Heart left ventricle (tissue), 16 donors: ENCODE measurements at places on chromosomes 16 and 17. TPM values are rescaled to one million over a fixed set of nuclear protein-coding genes. Genes with fewer than 3 reads are reported as not detected.

Gene HES7
- not detected for total RNA-seq

Gene KRTAP1-5
- total RNA-seq: not detected

Gene KRTAP4-5
- total RNA-seq: not detected

Gene KRTAP2-1
- not detected for total RNA-seq

Gene ABCA9
- total RNA-seq: 15.1 TPM

Gene SMPD3
- not detected for total RNA-seq

Gene RFWD3
- 3.9 TPM for total RNA-seq

Gene CORO7
- total RNA-seq: 39.7 TPM

Gene DRC7
- not detected for total RNA-seq

Gene SLC47A1
- 8.4 TPM for total RNA-seq

DNA sequence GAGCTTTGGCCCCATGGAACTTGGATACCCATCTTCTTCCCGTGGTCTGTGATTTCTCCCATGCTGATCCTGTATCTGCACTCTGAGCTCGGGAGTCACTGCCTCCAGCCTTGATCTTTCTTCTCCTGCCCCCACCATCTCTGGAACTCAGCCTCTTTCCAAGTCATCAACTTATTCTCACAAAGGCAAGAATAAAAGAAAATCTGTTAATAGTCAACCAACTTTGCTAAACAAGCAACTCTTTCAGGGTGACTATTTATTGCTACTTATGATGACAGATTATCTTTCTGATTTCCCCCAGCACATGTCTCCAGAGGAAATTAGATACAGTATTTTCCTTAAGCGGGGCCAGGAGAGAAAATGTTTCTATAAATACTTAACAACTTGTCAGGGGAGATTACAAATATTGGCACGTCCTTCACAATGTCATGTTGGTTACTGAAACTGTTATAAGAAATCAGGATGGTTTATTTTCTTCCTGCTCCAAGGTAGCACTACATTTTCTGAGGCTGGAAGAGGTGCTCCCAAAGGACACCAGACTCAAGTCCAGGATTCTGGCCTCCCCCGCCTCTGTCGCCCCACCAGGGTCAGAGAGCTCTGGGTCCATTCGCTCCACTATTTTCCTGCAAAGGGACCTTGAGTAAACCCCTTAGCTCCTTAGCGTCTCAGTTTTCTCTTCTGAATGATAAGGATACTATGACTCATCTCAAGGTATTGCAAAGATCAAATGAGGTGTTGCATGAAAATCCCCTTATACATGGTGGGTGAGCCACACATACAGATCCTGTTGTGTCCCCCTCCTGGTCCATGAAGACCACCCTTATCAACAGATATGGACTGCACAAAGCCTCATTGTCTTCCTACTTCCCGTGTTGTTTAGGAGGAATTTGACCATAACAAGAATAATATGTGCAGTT, 205.2 kb upstream of the WSCD1 start:
- no peak for DNase-seq

DNA sequence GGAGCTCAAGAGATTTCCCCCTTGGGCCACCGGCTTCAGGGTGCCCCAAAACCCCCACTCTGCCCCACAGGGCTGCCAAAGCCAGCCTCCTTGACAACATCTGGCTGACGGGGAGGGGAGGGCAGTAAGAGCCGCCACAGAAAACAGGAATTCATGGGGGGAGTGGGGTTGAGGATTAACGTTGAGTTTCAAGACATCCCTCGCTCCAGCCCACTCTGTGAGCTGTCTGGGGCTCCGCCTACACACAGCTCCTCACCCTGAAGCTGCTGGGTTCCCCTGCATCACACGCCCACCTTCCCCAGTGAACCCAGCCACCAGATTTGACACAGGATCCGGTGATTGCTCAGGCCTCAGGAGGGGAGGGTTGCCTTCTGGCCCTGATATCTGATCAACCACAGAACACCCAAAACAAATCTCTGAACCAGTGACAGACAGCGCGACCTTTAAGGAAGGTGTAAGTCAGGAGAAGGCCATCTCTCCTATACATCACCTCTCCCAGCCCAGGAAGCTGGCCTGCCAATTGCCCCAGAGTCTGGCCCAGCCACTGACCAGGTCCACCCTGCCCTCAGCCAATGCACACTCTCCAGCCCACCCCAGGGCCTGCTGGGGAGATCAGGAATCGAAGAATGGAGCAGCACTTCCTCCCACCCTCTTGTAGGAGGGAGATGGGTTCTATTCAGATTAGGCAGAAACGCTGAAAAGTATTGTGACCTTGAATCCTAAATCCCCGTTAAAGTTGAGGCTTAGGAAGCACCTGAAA, 132.1 kb downstream of the CLEC16A start:
- DNase-seq: no peak

DNA sequence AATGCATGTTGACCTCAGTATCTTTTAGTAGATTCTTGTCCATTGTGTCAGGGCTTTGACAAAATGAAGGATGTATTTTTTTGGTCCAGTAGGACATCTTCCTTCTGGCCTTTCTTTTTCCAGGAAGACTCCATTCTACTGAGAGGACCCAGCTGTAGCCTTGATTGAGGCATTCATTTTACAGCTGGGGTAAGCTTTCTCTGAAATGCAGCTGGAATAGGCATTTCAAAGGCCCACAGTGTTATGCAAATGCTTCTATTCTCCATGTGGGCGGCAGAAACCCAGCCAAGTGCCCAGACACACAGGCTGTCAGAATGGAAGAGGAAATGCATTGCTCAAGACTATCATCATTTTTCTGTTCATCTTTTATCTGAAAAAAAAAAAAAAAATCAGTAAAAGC, 629.0 kb upstream of the CDH8 start:
- no peak for DNase-seq

GRCh38 chr17:72953621-72954020, 138.9 kb downstream of the SLC39A11 start:
- DNase-seq: no peak

- DNase-seq: no peak
Observed at GRCh38 chr17:38450557-38451029, 22.3 kb downstream of the ARHGAP23 start.

DNA sequence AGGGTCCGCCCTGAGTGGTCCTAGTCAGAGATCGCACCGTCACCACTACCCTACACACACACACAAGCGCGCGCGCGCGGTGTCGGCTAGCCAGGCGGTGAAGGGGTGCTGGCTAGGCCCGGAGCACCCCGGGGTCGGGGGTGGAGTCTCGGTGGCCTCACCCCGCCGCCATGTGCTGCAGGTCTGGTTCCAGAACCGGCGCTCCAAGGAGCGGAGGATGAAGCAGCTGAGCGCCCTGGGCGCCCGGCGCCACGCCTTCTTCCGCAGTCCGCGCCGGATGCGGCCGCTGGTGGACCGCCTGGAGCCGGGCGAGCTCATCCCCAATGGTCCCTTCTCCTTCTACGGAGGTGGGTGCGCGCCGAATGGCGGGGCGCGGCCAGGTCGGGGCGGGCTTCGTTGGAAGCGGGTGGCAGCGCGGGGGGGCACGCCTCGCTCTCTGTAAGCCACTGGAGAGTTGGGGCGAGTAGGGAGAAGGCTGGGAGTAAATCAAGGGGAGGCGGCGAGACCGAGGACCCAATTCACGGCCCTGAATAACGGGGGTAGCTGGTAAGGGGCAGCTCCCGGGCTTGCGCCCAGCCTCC, 4.8 kb downstream of the LHX1 start:
- no peak for DNase-seq

- no peak for DNase-seq
Observed at GRCh38 chr16:69477546-69477945, 53.1 kb downstream of the CYB5B start.

GRCh38 chr16:55033225-55034156, 102.8 kb downstream of the IRX5 start:
- DNase-seq: no peak

DNA sequence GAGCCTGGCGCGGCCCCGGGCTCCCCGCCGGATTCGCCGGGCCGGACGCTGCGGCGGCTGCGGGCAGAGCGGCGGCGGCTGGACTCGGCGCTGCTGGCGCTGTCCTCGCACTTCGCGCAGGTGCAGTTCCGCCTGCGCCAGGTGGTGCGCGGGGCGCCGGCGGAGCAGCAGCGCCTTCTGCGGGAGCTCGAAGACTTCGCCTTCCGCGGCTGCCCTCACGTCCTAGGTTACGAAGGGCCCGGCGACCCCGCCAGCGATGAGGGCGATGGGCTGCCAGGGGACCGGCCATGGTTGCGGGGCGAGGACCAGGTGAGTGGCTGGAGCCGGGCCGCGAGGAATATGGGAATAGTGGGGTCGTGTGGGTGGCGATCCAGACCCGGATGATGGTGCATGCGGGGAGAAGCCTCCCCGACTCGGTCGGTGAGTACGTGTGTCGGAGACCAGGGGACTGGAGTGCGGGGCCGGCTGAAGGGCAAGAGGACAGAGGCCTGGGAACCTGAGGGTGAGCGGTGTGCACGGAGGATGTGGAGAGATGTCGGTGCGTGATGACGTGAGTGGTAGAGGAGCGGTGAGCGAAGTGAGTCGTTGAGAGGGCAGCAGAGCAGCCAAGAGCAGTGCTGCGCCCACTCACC, 517 bp downstream of the RUNDC1 start:
- DNase-seq: peak; percentile 61

DNA sequence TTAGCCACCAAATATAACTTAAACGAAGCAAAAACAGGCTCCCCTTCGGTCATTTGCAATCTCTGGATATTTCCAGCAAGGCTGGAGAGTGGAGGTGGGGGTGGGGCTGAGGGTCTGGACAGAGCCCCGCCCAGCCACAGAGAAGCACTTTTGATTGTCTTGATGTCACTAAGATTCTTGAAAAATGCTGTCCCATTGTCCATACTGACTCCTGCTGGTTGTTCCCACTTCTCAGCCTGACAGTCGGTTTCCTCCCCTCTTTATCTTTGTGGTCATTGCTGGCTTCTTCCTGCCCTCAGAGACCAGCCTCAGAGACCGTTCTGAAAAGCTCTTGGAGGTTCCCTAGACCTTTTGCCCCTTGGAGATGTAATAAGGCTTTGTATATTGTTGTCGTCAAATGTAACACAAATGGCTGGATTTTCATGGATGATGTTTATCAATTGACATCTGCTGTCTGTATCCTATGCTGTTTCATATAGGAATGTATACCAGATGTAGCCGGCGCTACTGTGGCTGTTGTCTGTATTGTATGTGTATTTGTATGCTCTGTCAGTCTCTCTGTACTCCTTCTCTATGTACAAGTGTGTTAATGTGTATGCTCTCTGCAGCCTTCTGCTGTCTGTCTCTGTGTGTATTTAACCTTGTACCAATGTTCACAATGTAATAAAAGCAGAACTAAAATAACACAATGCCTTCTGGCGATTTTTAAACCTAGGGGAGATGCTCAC, 94.8 kb upstream of the DNAH9 start:
- no peak for DNase-seq

GRCh38 chr17:79849953-79850352, 10.7 kb upstream of the CBX4 start:
- no peak for DNase-seq

DNA sequence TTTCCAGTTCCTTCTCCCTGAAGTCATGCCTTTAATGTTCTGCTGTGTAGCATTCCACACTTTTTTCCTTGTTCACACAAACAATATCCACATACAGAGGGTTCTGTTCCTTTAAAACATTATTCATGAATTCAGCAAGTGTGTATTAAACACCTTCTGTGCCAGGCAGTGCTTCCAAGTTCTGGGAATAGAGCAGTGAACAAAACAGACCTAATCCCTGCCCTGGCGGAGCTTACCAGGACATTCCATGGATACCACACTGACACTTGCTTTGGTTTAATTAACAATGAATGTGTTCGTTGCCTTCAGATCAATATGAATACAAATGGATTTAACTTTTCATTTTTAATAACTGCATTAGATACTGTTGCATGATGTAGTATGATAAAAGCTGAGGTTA, 57.9 kb upstream of the CLEC19A start:
- no peak for DNase-seq

- no peak for DNase-seq
Observed at GRCh38 chr17:50308666-50309065, 34.4 kb downstream of the TMEM92 start.

DNA sequence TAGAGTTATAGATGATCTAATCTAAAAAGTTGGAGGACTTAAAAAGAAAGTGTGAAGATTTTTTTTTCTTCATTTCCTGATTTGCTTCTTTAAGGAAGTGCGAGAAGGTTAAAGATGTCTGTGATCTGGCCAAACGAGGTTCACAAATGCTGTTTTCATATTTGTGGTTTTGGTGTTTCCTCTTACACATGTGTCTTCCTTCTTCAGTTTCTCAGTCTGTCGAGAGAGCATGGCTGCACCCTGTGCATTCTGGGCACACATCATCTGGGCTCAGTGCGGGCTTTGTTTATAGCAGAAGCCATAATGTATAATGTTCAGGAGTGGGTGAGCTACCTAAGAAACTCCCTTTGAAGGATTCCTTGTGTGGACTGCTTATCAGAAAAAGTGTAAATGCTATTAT, 260.4 kb upstream of the TBX2 start:
- no peak for DNase-seq

DNA sequence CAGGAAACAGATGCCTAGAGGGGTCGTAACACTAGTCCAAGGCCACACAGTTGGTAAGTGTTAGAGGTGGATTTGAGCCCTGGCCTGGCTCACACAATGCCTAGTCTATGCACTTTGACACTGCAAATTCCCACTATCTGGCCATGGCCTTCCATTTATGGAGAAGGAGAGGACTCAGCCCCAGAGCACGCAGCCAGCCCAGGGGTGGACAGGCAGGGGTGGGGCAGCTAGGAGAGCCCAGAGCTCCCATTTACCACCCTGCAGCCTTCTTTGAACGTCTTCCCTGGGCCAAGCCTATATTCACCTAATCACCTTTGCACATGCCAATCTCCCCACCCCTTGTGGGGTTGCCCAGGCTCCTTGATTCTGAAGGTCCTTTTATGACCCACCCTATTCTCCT, 81.2 kb downstream of the DYNLRB2 start:
- DNase-seq: no peak

DNA sequence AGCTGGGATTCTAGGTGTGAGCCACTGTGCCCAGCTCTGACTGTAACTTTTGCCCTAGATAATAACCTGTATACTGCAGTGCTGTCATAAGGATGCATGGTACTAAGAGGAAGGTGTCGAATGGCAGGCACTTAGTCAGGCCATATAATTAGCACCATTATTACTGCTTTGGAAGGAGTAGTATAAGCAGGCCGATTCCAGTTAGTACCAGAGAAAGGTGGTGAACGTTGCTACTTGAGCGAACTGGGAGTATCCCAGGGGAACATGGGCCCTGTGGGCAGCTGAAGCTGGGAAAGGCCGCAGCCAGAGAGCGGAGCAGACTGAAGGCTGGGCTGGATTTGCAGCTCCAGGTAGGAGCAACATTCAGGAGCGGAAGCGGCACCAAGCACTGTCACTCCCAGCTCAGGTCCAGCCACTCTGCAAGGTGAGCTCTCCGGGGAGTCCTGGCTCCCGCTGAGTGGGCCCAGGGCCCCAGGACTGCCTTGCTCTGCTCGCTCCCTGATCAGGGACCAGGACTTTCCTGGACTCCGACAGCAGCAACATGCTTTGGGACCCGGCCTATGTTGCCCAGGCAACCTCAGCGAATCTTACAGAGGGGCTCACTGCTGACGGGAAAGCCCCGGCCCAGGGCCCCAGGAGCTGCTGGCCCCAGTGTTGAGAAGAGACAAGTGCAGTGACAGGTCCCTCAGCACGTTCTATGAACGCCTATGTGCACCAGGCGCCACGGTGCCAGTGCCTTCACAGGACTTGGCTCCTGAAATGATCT, 28.6 kb downstream of the C16orf74 start:
- no peak for DNase-seq

GRCh38 chr17:44770166-44770925, 11.6 kb downstream of the ADAM11 start:
- DNase-seq: no peak
